ENCODE measurements at places on chromosomes 5 and 9.
A peak's percentile ranks its signal among the peaks of the same experiment; 100 is the strongest.

- DNase-seq, result no peak
Observed at GRCh38 chr9:26266146-26266793, 588.0 kb upstream of the TUSC1 start.

GRCh38 chr5:69024241-69024651, 69.6 kb upstream of the SLC30A5 start:
- DNase-seq, result no peak

DNA sequence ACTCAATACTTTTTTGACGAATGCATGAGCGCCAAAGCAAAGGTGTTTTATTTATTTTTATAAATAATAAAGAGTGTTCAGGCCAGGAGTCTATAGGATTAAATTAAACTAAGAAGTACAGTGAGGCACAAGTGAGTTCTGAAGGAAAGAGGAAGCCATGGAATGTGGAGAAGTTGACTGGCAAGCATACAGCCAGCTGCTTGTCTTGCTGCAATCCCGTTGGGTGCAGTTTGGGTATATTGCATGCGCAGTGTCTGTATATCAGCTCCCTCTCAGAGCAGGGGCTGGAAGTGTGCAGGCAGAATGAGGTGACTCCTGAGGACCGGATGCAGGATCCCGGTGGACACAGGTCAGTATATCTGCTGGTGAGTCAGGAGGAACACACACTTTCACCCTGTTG, 315.6 kb downstream of the ZSWIM6 start:
- no peak for DNase-seq

DNA sequence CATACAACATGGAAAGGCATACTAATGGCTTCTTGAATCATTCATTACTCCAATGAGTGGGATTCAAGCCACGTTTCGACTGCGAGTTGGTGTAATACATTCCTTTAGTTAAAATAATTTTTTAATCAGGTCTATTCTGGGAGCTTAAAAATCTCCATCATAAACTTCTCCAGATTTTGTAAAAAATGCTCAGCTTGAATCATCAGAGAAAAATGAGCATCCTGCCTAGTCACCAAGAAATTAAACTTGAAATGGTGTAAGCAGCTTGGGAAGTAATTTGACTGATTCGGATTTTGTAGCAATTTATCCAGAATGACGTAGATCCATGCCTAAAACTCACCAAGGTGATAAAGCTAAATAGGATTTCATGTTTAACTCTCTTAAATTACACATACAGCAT, 165.7 kb downstream of the SLCO4C1 start:
- DNase-seq, result no peak

- no peak for DNase-seq
Observed at GRCh38 chr9:87543251-87543650, 45.6 kb downstream of the DAPK1 start.

- DNase-seq, result no peak
Observed at GRCh38 chr5:96714951-96715451, 52.8 kb downstream of the CAST start.

DNA sequence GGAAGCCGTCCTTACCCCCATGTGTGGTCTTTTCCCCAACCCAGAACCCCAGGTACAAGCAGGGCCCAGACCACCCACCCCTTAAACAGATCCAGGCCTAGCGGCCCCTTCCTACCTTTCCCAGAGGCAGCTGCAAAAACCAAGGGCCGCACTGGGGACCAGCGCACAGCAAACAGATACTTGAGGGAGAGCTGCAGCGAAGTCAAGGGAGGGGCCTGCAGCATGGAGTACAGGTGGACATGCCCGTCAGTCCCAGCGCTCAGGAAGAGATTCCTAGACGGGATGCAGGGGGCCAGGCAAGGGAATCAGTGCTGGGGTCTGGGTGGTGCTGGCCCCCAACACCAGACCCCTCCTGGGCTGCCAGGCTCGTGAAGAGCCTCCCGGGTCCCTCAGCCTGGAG, 22.5 kb downstream of the DYNC2I2 start:
- no peak for DNase-seq

- no peak for DNase-seq
Observed at GRCh38 chr9:126723807-126724172, 81.0 kb upstream of the ZBTB43 start.

DNA sequence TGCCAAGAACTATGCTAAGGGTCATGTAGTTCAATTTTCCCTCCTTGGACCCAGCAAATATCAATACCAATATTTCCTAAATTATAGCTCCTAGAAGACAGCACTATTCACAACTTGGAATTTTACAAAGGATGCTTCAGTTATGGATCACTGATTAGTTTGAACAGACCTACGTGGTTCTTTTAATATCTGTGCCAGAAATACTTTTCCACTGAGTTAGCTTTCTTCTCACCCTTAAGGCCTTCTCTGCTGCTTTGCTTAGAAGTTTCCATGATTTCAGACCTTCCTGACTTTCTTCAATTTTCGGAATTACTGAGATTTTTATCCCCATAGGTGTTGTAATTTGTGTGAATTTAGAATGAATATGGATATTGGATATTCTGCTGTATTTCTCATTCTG, 380.4 kb downstream of the PSAT1 start:
- no peak for DNase-seq

DNA sequence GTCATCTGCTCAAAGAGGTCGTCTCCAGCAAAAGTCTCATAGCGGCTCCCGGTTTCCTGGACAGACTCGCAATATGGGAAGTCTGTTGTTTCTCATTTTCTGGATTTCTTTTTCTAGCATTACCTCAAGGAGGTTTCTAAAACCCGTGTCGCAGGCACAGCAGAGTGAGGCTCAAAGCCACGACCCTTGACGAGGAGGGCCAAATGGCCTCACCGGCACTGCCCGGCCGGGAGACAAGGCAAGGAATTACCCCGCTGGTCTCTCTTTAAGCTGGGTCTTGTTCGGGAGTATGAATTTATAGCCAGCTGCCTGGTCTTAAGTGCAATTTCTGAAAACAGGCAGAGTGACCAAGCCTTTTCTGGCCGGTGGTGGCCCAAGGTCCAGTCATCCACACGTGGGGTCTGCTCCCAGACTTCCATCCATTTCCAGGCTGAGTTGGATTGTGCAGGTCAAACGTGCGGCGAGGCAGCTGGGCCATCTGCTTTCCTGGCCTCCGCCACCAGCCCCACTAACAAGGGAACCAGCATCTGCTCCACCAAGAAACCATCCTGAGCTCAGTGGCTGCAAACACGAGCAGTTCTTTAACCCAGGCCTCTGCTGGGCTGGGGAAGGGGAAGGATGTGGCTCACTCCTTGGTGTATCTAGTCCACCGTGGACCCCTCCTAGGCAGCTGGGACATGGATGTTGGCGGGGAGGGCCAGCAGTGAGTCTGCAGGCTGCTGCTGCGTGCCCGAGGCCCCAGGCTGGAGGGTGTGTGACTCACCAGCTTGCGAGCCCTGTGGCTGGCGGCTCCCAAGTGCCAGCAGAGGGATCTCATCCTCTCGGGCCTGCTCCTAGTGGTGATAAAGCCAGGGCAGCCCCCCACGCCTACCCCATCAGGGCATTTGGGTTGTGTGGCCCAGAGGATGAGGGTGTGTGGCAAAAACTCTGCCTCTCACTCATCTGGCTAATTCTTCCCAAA, 55.6 kb upstream of the COL5A1 start:
- DNase-seq, result peak; percentile 64

DNA sequence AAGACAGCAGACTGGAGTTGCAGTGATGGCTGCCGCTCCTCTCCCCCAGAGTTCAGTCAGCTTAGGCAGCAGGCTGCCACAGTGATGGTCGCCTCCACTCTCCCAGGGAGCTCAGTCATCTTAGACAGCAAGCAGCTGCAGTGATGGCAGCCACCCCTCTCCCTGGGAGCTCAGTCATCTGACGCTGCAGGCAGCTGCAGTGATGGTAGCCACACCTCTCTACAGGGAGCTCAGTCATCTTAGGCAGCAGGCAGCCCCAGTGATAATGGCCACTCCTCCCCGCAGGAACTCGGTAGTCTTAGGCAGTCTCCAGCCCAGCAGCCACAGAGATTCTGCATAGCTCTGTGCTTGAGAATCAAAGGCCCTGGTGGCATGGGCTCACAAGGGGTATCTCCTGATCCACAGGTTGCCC, 582.7 kb downstream of the DTWD2 start:
- no peak for DNase-seq

- DNase-seq, result no peak
Observed at GRCh38 chr5:138054847-138055558, 22.1 kb upstream of the FAM13B start.

DNA sequence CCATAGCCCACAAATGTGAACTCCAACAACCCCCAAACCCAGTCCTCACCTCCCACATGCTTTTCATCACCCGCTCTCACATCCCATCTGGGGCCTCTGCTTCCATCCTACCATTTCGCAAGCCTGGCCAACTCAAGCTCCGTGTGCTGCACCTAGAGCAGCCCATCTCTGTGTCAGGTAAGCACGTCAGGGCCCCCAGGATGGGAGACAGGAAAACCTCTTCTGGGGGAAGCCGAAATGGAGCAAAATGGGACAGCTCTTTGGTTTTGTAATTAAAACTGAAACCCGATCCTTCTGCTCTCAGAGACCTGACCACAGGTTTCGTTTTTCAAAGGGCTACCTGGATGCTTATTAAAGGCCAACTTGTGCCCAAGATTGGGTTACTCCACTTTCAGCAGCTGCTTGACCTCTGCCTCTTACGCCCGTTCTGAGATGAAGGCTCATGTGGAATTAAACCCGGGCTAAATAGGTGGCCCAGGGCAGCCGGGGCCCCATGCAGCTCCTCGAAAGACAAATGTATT, 287.7 kb downstream of the SLIT3 start:
- DNase-seq, result no peak

DNA sequence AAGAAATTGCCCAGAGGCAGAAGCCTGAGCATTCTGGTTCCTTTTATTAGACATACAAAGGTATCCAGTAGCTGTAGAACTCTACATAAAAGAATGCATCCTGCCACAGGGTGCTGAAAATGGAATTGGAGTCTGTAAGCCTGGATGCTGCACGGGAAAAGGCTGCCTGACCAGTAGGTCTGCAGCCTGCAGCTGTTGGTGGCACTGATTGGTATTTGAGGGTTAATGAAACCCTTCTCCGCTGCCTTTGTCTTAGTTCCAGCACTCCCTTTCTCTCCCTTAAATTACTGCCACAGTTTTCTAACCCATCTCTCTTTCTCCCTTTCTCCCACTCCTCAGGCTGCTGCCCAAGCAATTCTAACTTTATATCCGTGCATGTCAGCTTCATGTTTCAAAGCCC, 64.7 kb downstream of the BRINP1 start:
- no peak for DNase-seq

GRCh38 chr5:180330270-180330648, 22.9 kb downstream of the GFPT2 start:
- no peak for DNase-seq

DNA sequence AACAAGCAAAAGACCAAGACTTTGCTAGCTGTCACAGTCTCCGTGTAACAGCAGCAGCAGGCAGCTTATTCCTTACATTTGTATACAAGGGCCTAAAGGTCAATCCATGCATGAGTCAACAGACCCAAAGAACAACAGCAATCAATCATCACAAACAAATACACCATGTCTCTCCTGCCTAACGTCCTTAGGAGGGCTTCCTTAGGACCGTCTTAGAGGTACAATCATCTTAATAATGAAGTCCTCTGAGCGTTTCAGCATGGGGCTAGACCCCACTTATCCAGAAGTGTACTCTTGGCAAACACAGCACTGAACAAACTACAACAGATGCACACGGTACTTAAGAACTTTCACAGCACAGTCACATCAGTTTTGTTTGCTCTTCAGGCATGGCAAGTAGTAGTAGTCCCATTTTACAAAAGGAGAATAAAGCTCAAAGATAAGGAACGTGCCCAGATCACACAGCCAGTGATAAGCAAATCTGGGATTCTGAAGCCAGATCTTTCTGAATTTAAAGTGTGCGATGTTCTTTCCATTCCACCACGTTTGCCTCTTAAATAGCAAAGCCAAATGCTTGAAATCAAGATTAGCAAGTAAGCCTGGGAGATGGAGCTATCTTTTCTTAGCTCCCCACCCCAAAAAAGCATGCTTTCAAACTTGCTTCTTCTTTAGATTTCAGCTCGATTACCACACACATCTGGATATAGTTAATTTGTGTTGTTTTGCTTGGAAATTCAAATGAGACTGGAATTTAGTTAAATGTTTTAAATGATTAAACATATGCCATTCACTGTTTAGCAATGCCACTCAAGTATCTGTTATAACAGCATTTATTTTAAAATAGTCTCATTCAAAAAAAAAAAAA, 24.2 kb downstream of the PSMB7 start:
- no peak for DNase-seq

GRCh38 chr5:93995126-93995621, 253.8 kb upstream of the POU5F2 start:
- no peak for DNase-seq

DNA sequence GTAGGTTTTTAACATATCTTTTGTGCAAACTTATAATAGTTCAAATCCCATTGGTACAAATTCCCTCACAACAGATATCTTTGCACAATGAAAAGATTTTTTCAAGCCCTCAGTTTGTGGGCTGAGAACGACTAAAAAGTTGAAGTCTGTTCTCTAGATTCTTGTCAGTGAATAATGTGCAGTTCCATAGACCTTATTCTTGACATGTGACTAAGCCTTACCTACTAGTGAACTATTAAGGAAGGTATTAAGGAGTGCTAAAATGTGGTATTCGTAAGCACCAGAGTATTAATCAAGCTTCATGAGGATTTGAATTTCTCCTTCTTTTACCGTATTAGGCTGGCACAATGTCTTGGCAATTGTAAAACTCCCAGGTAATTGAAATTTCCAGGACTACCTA, 205.6 kb upstream of the DMRTA1 start:
- no peak for DNase-seq

- no peak for DNase-seq
Observed at GRCh38 chr5:166788050-166788449, 1503.4 kb upstream of the WWC1 start.

DNA sequence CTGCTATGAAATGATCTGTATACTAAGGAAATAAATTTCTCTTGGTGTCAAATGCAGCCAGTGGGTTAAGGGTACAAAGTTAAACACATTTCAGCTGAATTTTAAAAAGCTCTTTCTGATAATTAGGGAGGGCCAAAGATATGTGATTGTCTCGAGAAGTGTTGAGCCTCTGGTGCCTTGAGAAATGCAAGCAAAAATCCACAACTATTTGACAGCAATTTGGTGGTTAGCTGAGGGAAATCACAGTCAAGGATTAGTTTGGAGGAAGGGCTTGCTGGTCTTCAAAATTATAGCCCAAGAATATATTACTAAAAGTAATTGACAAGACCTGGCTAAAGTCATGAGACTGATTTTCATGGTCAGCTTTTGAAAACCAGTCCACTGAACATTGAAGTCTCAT, 255.7 kb upstream of the PPP1R2B start:
- DNase-seq, result no peak

- DNase-seq, result peak; percentile 75
Observed at GRCh38 chr5:148776780-148777179, 49.6 kb upstream of the ADRB2 start.
